Stimulated activated CD8-positive, alpha-beta memory T cell treated with anti-CD3 and anti-CD28 coated beads, Interleukin-12 subunit alpha, Interleukin-12 subunit beta, amount 100 ng/mL, for 1 hour (primary cell): ENCODE measurements at places on chromosomes 6 and 20.
A peak's percentile ranks its signal among the peaks of the same experiment; 100 is the strongest.

- DNase-seq: no peak
Measured at GRCh38 chr20:25579081-25579770, 6.1 kb downstream of the NINL start.

- no peak for DNase-seq
Measured at GRCh38 chr20:8662433-8662954, 406.4 kb upstream of the PLCB4 start.

DNA sequence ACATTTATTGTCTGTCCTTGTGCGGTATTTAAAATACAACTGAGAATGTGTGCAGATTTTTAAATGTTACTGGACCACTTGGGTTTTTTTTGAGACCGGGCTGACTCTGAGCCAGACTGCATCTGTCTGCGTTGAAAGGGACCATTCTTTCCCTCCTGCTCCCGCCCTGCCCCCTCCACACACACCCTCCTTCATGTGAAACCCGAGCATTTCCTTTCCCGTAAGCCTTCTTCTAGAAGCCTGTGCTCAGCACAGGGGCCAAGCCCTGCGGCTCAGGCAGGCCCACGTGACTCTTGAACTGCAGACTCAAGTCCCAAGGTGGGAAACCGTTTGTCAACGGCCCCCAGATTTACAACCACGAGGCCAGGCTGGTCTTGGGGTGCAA lies 82.7 kb upstream of the FOXC1 start:
- DNase-seq: peak; percentile 10

DNA sequence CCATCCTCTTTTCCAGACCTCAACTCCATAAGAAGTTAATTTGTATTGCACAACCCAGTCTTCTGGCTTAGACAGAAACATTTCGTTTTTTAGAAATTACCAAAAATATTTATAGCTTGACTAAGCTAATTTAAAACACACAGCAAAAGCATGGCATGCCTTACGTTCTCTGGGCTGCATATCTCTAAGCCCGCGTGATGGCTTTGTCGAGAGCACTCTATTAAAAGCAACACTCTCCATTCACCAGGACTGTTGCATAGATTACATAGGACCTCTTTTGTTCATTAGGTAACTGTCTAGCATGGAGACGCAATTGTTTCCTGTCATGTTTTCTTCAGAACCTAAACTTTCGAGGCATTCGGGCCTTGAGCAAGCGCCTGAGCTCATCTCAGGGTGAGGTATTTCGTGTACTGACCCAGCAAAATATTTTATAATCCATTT lies 104.5 kb downstream of the IBTK start:
- DNase-seq: no peak

GRCh38 chr6:98864497-98864896 lies 30.1 kb downstream of the POU3F2 start:
- DNase-seq: no peak

GRCh38 chr6:106745824-106746582 lies 116.6 kb downstream of the QRSL1 start:
- DNase-seq: no peak

DNA sequence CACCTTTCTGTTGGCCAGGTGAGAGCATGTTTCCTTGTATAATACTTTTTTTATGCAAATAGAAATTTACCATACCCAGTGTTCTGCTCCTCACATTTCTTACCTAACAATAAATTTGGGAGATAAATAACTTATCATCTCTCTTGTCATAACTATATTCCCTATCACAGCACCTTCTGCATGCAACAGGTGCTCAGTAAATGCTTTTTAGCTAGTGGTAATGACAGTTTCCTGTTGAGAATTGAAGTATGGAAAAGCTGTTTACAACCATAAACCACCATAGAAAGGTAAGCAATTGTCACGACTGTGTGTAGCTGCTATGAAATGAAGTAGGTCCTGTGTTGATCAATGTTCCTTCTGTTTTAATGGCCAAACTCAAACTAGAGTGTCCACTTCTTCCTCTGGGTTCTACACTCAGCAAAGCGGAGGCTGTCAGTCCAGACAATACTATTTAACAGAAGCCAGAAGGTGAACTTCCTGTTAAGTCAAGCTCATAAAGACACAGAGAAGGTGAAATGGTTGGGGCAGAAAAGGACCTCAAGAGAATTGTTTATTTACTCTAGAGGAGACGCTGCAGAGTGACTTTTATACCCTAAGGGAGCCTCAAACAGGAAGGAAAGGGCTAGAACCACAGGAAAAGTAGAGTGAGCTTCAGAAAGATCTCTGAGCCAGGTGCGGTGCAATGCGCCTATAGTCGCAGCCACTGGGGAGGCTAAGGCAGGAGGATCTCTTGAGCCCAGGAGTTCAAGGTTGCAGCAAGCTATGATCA lies 84.0 kb upstream of the SLC22A16 start:
- DNase-seq: no peak

- DNase-seq: no peak
Measured at GRCh38 chr20:61311656-61312387, 59.8 kb downstream of the CDH4 start.

DNA sequence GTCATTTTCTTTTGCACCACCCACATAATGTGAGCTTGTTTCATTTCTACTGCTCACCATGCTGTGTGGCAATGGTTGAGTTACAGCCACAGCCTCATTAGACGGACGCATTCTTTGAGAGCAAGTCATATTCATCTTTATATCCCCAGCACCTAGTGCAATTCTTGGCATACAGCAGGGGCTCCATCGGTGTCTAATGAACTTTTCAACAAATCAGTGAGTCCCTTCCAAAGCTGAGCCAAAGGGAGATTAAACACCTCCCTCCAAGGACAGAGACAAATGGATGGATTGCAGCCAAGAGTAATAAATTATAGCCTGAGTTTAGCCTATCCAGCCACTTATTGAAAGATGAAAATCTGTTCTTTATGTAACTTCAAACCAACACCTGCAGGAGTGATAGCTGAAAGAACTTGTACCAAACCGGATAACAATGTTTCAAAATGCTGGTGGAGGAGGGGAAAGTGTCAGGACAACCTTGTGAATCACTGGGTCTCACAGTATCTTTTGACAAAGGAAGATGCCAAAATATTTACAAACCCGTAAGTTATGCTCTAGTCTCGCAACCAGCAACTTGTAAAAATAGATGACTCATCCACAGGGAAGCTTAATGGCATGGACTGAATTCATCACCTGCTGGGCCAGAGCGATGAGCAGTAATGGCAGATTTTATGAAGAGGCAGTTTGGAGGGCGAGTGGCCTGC lies 139.0 kb downstream of the PXDC1 start:
- DNase-seq: no peak

- no peak for DNase-seq
Measured at GRCh38 chr6:90370493-90370959, 73.9 kb upstream of the BACH2 start.

DNA sequence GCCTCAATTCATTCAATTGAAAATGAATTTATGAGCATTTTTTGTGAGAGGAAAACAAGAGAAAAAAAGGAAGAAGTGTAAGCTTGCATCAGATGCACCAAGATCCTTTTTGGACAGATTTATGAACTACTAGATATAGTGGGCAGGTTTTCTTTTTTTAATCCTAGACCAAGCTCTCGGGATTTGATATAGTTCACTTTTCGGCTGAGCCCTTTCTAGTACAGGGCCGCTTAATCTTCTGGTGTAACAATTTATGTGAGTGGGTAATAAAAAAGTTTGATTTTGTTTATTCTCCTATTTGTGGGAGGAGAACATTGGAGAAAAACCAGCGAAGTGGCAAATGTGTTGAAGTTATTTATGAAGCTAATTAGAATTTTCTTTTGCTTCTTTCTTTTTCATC lies 538.0 kb downstream of the UTRN start:
- DNase-seq: no peak

DNA sequence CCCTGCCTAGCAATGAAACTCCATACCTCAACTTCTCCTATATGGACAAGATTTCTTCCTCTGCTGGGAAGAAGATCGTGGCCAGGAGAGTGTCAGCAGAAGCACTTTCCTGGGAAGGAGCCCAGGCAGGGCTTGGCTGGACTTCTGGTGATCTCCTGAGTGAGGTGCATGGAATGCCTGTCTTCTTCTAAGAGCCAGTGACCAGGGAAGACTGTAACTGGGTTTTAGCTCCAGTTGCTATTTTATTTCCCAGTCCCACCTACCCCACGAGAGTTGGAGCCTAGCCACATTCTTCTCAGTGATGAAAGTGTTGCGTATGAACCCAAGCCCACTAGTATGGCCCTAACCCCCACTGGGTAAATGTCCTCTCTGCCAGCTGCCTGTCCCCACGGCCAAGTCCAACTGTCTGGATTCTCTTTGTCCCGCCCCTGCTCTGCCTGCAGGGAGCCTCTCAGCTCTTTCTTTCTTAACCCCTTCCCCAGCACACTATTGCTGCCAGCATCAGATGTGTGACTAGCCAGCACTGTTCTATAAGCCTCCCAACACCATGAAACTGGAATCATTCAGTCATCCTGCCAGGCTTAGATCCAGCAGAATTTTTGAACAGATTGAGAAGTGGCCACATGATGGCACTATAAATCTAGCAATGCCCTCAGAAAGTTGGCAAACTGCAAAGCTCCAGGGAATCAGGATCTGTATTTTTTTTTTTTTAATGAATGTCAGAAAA lies 69.8 kb upstream of the FAM184A start:
- DNase-seq: no peak

GRCh38 chr6:82893889-82894652 lies 171.6 kb downstream of the UBE3D start:
- no peak for DNase-seq

- DNase-seq: no peak
Measured at GRCh38 chr6:63452125-63452524, 120.2 kb upstream of the LOC128125822 start.

DNA sequence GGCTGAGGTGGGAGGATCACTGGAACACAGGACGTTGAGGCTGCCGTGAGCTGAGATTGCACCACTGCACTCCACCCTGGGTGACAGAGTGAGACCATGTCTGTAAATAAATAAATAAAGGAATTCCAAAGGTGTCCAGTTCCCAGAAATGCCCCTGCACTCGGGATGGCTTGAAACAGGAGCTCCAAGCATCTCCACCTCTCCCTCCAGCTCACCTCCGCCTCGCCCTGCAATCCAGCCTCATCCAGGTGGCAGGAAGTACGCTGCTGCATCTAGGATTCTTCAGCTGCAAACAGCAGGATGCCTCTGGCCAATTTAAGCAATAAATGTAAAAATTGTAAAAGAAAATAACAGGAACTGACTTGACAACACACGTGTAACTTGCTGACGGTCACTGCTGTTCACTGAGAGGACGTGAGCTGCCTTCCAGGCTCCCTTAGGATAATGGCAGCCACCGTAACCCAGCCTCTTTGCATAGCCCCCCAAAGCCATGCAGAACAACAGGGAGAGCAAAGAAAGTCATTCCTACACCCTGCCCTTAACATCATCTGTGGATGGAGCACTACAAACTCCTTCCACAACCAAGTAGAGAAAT lies 11.4 kb upstream of the GRM4 start:
- no peak for DNase-seq

- DNase-seq: no peak
Measured at GRCh38 chr6:1482381-1483166, 93.2 kb downstream of the FOXF2 start.

GRCh38 chr6:157667211-157668008 lies 155.6 kb upstream of the SNX9 start:
- DNase-seq: peak; percentile 33

GRCh38 chr20:32518593-32519380 lies 66.3 kb downstream of the NOL4L start:
- DNase-seq: no peak

DNA sequence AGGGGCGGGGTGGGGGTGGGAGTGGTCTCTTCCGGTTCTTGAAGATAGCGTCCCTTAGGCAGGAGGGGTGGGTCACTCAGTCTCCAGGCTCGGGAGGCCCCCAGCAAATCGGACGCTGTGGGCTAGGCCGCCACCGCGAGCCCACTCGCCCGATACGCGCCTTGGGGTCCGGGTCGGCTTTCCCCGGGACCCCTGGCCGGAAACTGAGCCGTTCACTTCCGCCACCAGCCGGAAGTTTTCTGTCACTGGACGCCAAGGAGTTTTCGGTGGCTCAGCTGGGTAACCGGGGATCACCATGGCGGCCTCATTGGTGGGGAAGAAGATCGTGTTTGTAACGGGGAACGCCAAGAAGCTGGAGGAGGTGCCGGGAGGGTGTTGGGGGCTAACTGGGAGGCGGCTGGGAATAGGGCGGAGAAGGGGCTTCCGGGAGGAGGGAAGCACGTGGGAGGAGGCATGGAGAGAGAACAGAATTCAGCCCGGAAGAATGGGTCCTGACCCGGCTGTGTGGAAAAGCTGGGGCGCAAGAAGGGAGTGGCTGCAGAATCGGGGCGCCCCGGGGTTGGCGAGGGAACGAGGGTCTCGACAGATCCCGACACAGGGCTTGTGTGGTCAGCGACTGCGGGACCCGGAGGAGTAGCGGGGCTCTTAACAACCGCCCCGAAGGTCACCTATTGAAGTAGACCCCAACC lies at the start of gene ITPA:
Gene ITPA, plus strand, starts transcription at position 242 of the 689 bp plus-strand sequence. Its CDS starts 54 bp downstream, at position 296.
- DNase-seq: peak; percentile 49

- DNase-seq: no peak
Measured at GRCh38 chr6:45605971-45606370, 228.2 kb upstream of the SUPT3H start.

GRCh38 chr20:51386586-51386985 lies 155.9 kb downstream of the NFATC2 start:
- no peak for DNase-seq

- DNase-seq: no peak
Measured at GRCh38 chr6:45743028-45743615, 272.5 kb downstream of the CLIC5 start.

- DNase-seq: no peak
Measured at GRCh38 chr20:15063081-15063480, 725.7 kb upstream of the FLRT3 start.

- DNase-seq: no peak
Measured at GRCh38 chr6:156919814-156920369, 142.7 kb downstream of the ARID1B start.

DNA sequence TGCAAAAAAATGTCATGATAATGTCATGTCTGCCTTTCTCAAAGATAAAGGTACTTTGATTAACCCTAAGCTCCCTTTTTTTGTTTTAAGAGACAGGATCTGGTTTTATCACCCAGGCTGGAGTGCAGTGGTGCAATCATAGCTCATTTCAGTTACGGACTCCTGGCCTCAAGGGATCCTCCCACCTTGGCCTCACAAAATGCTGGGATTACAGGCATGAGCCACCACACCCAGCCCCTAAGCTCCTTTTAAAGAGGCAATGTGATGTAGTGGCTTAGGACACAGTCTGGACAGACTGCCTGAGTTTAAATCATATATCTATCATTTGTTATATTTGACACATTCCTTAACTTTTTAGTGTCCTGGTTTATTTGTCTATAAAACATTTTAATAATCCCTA lies 77.0 kb downstream of the FLRT3 start:
- no peak for DNase-seq

DNA sequence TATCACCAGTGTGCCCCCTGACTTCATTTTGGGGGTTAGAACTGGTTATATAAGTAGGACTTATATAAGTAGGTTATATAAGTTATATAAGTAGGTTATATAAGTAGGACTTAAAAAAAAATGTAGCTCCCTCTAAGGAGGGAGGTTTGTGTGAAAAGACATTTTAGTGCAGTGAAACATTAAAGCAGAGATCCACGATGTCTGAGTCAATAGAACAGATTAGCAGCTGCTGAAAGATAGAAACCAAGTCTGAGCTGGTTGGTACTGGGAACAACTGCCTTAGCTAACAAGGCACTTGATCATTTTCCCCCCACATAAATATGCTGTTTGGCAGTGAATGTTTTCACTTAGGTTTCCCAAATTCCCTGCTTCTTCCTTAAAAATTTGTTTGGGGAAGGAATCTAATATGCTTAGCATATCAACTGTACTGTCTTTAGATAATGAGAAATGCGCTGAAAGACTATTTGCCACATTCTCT lies 2.1 kb upstream of the RPS12 start:
- DNase-seq: no peak

- DNase-seq: no peak
Measured at GRCh38 chr6:35016502-35017321, 124.4 kb downstream of the TCP11 start.

GRCh38 chr20:11540558-11540957 lies 377.1 kb upstream of the BTBD3 start:
- no peak for DNase-seq
